Uterus (tissue), 4 donors: ENCODE measurements at places on chromosomes 6 and 20. TPM values are rescaled to one million over a fixed set of nuclear protein-coding genes. Genes with fewer than 3 reads are reported as not detected.

GRCh38 chr6:130113201-130113710 is 94.9 kb downstream of the L3MBTL3 start:
- no peaks in the 10 kb centered on the region for H3K27me3 ChIP-seq
- no peaks in the 10 kb centered on the region for H3K4me1 ChIP-seq
- H3K36me3 ChIP-seq, result no peaks in the 10 kb centered on the region
- no peak for DNase-seq
- no peak overlapping the region for H3K27ac ChIP-seq

RSPO4 gene
- 0.67 TPM for total RNA-seq

GRCh38 chr6:38057994-38058393 is 238.5 kb downstream of the ZFAND3 start:
- H3K36me3 ChIP-seq, result no peaks in the 10 kb centered on the region
- no peaks in the 10 kb centered on the region for H3K4me1 ChIP-seq
- H3K4me3 ChIP-seq, result no peak overlapping the region
- no peak for DNase-seq

CGA gene
- not detected for total RNA-seq

ADGRB3 gene
- 8.7 TPM for total RNA-seq

ZSCAN9 gene
- 21.6 TPM for total RNA-seq

DNA sequence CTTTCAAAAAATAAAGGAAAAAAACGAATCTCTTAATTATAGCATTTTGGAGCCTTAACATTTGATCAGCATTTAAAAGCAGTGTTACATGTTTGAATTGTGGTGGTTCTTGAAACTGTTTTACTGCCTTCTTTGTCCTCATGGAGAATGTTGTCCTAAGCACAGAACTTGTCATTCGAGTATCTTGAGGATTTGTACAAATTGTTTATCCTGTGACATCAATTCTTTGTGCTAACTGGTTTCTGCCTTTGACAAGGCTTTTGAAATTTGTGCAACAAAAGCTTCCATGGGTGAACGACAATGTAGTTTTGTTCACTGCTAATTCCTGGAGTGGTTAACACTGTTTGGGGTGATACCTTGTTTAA is 130.8 kb downstream of the SCAF8 start:
- no peaks in the 10 kb centered on the region for H3K4me1 ChIP-seq
- H3K4me3 ChIP-seq, result no peak overlapping the region
- H3K27ac ChIP-seq, result no peak overlapping the region
- H3K36me3 ChIP-seq, result no peaks in the 10 kb centered on the region
- no peak for DNase-seq
- no peaks in the 10 kb centered on the region for H3K27me3 ChIP-seq

- DNase-seq, result no peak
- H3K27ac ChIP-seq, result peak overlapping the region; percentile 81
- H3K36me3 ChIP-seq, result no peaks in the 10 kb centered on the region
- H3K4me1 ChIP-seq, result no peaks in the 10 kb centered on the region
- H3K27me3 ChIP-seq, result no peaks in the 10 kb centered on the region
Observed at GRCh38 chr20:18722371-18722770, 91.2 kb upstream of the SCP2D1 start.

GRCh38 chr20:13260650-13261279 is 39.7 kb downstream of the ISM1 start:
- no peaks in the 10 kb centered on the region for H3K27me3 ChIP-seq
- no peak overlapping the region for H3K27ac ChIP-seq
- no peak for DNase-seq
- no peak overlapping the region for H3K4me3 ChIP-seq
- H3K36me3 ChIP-seq, result no peaks in the 10 kb centered on the region

DNA sequence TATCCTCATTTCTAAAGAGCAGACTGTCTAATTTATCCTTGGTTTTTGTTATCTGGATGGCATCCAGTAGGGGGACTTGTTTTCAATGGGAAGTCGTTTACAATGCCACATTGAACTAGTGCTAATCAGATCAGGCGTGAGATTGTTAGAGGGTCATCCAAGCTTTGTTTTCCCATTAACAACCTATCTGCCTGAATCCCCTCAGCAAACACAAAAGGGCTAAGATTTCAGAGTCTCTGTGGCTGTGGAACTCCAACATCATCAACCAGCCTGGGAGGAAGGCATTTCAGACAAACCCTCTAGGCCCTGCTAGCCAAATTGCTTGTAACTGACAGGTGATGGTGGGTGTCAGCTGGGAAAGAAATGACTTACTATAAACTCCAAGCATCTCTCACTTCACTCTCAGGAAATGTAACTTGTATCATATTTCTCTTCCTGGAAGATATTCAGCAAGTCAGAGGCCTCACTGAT is 47.7 kb downstream of the COL19A1 start:
- H3K36me3 ChIP-seq, result no peaks in the 10 kb centered on the region
- H3K4me1 ChIP-seq, result no peaks in the 10 kb centered on the region
- H3K27me3 ChIP-seq, result no peaks in the 10 kb centered on the region
- H3K27ac ChIP-seq, result no peak overlapping the region
- H3K4me3 ChIP-seq, result no peak overlapping the region
- DNase-seq, result no peak

- DNase-seq, result no peak
- no peak overlapping the region for H3K27ac ChIP-seq
- no peaks in the 10 kb centered on the region for H3K4me1 ChIP-seq
- no peaks in the 10 kb centered on the region for H3K36me3 ChIP-seq
- no peak overlapping the region for H3K4me3 ChIP-seq
Observed at GRCh38 chr6:30735668-30736314, 6.7 kb downstream of the FLOT1 start.

BTN1A1 gene
- total RNA-seq, result not detected

LSM14B gene
- total RNA-seq, result 38.2 TPM

CST5 gene
- total RNA-seq, result not detected

SAMD5 gene
- 4.1 TPM for total RNA-seq

TINAG gene
- not detected for total RNA-seq

DNA sequence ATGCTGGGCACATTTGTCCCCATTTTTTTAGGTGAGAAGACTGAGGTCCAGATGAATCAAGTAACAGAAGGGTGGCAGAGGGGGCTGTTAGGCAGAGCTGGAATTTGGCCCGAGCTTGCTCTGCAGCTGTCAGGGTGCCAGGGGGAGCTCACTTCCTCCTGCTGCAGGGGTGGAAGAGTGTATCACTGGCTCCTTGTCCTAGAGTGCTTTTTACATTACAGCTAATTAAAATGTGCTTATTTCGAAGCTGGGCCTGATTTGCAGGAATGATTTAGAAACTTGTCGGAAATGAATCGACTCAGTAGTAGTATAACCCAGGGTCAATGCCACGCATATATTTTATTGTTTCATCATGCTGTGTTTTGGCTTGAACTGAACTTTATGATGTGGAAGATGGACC is 11.1 kb downstream of the TOX2 start:
- H3K4me1 ChIP-seq, result no peaks in the 10 kb centered on the region
- no peak for DNase-seq
- no peaks in the 10 kb centered on the region for H3K27me3 ChIP-seq
- no peak overlapping the region for H3K4me3 ChIP-seq

DNA sequence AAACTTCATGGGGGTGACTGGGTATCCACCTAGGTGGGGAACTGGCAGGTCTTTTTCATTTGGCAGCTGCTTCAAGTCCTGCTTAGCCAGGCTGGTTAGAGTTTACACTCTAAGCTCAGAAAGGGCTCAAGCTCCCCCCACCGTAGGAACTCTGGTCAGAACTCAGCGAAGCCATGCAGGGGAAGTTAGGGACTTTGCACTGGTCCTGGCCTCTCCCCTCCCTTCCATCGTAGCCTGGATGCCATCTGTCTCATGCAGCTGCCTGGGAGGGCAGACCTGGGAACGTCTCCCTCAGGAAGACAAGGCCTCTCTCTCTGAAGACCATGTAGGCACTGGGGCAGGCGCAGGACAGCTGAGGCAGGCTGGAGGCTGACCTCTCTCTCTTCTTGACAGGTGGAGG is 183.8 kb upstream of the UST start:
- DNase-seq, result no peak
- H3K36me3 ChIP-seq, result no peaks in the 10 kb centered on the region
- no peak overlapping the region for H3K27ac ChIP-seq
- H3K4me3 ChIP-seq, result no peak overlapping the region
- no peaks in the 10 kb centered on the region for H3K4me1 ChIP-seq

DNA sequence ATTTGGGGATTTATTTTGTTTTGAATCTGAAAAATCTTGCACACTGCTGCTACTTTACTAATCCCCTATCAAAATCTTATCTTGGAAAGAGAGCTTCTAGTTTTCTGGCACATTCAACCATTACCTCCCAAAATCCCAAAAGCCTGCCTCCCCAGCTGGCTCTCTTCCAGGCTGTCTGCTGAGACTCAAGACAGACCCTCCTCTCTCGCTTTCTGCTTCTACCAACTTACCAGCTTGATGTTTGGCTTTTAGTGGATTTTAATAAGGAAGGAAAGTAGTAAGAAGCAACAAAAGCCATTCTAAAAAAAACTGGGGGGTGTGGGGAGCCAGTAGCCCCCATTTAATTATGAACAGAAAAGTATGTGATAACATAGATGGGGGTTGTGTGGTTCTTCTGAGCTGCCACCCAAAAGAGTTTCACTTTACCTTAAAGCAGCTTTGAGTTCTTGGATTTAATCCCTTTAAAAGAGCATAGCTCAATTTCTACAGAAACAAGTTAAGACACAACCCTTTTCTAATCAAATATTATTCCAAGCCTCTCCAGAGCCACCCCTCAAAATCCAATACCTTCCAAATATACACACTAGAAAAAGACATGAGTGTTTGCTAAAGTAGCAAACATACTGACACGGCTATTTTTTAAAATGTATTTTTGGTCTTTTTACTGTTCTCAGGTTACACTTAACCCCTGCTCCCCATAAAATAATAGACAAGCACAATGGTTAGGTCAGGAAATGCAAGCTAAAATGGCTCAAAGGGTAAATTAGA is 71.7 kb downstream of the ATP9A start:
- DNase-seq, result peak; percentile 51
- no peaks in the 10 kb centered on the region for H3K27me3 ChIP-seq
- no peaks in the 10 kb centered on the region for H3K4me1 ChIP-seq
- peak overlapping the region; percentile 4 for H3K27ac ChIP-seq
- no peaks in the 10 kb centered on the region for H3K36me3 ChIP-seq
